ENCODE measurements at places on chromosomes 13 and 19.

DNA sequence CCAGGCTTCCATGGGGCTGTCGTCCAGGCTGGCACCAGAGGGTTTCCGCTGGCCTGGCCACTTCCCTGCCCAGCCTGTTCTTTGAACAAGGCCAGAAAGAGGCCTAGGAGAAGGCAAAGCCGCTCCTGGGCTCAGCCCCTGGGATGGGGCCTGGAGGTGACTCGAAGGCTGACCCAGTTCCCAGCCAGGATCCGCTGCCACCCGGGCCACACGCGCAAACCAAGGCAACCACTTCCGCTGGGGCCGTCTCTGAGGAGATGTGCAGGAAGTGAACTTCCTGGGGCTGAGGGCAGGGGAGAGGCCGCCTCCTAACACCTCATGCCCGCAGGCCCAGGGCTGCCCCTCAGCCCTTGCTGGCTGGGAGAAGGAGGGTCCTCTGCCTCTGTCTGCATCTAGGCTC is 15.2 kb downstream of the PLEKHF1 start:
- DNase-seq = peak; percentile 87

GRCh38 chr19:50203281-50204080 is at the start of gene MYH14:
Gene MYH14, plus strand, starts transcription at chr19:50203622. Its CDS starts 6,744 bp downstream, at chr19:50210366.
- DNase-seq = no peak

GRCh38 chr19:53782698-53783097 is 41.4 kb downstream of the NLRP12 start:
- no peak for DNase-seq

DNA sequence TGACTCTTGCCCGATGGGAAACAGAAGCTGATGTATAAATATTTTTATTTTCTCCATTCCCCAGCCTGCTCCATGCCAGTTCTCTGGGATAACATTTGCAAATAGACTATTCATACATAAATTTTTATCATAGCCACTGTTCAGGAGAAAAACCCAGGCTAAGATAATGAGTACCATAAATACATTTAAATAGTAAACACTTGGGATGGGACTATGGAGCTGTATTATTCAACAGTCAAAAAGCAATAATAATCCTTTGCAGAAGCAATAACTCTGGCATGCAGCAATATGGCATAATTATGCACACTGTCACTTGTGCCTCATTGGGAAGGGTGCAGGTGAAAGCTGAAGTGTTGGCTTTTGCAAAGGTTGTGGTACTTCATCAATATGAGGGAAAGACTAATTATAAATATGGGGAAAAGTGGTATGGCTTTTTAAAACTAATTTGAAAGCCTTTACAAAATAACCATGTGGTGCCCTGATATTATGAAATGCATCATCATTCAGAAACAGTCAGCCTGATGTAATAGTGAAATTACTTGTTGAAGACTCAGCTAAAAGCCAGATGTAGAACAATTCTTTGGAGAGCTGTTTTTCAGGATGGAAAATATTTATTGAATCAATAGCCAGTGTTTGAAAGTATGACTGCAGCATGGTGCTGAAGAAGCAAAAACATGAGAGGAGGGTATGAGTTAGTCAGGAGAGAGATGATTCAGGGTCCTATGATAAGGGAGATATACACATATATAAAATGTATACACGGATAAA is 2476.7 kb downstream of the PCDH9 start:
- DNase-seq = no peak

DNA sequence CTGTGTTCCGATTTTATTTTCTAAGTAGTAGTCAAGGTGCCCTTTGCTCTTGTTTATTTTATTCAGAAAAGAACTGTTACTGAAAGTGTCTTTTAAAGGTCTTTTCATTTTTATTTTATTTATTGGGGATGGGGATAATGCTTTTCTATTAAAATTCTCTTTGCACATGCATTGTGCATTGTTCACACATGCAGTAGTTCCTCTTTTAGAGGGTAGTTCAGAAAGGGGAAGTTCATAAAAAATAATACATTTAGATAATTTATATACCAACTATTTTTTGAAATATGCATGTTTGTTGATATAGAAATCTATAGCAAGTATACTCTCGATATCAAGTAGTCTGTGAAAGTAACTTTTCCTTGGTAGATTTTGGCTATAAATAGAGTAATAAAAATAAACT is 3.5 kb downstream of the GPC5 start:
- DNase-seq = peak; percentile 51

- DNase-seq = no peak
These were observed 941 bp upstream of the UHRF1 start for GRCh38 chr19:4908360-4908759.

GRCh38 chr13:93621051-93621450 is 394.4 kb downstream of the GPC6 start:
- no peak for DNase-seq

GRCh38 chr13:53121131-53121773 is 92.6 kb downstream of the OLFM4 start:
- no peak for DNase-seq

GRCh38 chr19:15487038-15487437 is 7.7 kb upstream of the PGLYRP2 start:
- no peak for DNase-seq

DNA sequence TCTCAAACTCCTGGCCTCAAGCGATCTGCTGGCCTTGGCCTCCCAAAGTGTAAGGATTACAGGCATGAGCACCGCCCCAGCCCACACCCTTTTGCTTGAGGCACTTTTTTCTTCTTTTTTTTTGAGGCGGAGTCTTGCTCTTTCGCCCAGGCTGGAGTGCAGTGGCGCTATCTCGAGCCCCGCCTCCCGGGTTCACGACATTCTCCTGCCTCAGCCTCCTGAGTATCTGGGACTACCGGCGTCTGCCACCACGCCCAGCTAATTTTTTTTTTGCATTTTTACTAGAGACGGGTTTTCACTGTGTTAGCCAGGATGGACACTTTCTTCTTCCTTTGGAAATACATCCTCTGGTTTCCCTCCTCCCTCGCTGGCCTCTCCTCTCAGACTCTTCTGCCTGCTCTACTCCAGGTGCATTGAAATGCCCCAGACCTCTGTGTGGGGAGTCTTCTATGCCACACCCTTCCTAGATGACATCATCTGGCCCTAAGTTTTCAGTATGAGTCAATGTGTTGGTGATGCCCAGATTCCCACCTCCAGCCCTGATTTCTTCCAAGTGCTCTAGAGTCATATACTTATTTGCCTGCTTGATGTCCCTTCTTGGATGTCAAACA is 20.7 kb upstream of the TPT1 start:
- DNase-seq = no peak

DNA sequence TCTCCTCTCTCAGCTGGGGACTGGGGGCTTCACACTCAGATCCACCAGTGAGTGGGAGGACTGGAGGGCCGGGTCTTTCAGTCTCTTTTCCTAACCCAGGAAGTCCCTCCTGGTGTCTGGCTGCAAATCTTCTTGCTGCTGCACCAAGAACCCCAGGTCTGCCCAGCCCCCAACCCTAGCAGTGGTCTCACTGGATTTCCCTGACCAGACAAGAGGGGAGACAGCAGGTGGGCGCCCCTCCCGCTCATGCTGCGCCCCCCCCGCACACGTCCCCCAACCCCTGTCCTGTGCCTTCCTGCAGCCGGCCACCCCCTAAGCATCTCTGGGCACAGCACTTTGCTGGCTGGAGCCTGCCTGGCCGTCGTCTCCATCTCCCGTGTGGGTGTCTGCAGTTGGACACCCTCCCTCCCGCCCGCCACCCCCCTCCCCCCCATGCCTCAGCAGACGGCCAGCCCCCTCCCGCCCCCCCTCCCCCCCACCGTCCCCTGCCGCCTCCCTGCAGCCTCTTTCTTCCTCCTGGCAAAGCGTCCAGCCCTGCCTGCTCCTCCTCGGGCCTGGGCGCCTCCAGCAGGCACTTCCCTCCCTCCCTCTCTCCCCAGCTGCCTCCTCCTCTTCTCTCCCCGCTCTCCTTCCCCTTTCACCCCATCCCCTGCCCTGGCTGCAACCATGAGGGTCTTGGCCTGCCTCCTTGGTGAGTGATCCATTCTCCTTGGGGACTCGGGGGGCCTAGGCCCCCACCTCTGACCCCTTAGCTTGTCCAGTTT is at the start of gene SSC5D:
SSC5D (plus strand) TSS at position 513 of the 764 bp plus-strand sequence; CDS start at position 667, 154 bp downstream.
- DNase-seq = peak; percentile 14

DNA sequence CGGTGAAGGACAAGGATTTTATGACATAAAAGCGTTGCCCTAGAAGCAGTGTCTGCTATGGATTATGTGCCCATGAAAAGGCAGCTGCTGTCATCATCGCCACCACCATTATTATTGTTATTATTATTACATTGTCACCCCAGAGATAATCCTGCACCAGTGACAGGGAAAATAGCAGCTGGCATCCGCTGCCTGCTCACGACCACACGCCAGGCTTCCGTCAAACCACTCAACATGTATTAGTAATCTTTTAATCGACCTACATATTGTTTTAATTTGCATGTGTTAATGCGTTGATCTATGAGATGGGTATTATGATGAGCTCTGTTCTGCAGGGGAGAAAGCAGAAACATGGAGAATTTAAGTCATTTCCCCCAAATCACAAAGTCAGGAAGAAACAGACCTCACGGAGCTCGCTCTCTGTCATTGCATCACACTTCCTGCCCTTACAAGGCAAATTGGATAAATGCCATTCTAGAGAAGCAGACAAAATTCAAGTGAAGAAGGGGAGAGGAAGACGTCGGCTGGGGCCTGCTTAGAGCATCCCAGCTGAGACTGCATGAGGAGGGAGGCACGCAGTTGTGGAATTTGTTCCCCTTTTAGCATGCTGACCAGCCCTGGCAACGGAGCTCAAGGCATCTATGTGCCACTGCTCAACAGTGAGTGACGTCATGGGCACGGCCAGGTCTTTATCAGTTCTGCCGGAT is at the start of gene FFAR3:
FFAR3 (plus strand) TSS at position 594 of the 707 bp plus-strand sequence. CDS start 431 bp downstream, outside the sequence.
- DNase-seq = peak; percentile 92

- no peak for DNase-seq
These were observed 48.2 kb upstream of the GPR183 start for GRCh38 chr13:99355267-99356011.

DNA sequence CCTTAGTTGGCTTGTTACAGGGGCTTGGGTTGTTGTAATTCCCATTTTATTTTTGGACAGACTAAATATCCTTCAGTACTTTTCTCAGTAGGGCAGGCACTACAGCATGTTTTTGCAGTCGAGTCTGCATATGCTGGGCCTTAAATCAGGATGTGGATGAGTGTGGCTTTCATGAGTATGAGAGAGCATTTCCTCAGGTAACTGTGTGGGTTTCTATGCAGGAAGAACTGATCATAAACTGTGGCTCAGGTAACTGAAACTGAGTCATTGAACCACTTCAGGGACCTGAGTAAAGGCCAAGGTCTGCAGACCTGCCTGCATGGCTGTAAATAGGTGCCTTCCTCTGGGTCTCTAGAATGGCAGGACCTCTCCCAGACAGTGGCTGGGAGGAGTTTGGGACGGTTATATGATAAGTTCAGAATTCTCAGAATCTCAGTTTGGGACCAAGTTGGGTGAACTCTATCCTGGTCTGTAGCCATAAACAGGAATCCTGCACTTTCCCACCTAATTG is 112.1 kb downstream of the ZNF737 start:
- DNase-seq = no peak

DNA sequence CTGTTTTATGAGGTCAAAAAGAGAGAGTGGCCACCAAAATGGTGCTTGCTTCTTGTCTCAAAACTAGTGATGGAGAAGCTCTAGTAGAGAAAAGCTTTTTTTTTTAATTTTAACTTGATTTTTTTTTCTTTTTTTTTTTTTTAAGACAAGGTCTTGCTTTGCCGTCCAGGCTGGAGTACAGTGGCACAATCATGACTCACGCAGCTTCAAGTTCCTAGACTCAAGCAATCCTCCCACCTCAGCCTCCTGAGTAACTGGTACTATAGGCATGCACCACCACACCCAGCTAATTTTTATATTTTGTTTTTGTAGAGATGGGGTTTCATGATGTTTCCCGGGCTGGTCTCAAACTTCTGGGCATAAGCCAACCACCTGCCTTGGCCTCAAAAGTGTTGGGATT is 279.0 kb downstream of the TBC1D4 start:
- DNase-seq = no peak

GRCh38 chr19:58229255-58229639 is 533 bp downstream of the ZNF544 start:
- no peak for DNase-seq

GRCh38 chr19:35860436-35860817 is 3.7 kb downstream of the KIRREL2 start:
- DNase-seq = no peak

DNA sequence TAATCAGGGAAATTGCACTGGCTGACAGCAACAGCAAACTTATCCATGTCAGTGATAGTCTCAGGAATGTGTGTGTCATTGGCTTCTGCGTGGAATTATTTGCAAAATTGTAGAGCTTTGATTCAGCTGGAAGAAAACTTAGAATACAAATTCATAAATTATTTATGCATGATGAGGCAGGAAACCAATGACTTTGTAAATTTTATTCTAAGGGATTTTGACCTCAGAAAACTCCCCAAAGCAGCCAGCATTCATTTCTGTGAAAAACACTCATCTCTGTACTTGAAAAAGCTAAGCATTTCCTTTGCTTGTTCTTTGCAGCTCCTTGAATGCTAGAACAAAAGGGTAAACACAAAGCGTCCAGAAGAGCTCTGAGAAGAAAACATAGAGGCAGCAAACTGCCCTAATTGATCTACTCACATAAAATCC is 162.4 kb downstream of the DCT start:
- no peak for DNase-seq

DNA sequence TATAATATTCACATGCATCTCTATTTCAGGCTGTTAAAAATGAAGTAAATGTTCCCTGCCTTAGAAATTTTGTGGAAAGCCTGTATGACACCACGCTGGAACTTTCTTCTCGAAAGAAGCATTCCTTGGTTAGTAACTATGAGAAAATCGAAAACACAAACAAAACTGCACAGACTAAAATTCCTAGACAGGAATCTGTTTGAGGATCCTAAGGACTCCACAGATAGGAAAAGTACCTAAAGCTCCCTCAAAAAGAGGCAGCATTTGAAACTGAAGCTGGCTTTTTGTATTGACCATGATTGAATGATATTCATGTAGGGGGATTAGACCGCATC is 103.4 kb downstream of the FRY start:
- no peak for DNase-seq

GRCh38 chr19:45919678-45920077 is 5.1 kb upstream of the NANOS2 start:
- DNase-seq = peak; percentile 26

GRCh38 chr19:43315851-43316250 is 37.6 kb upstream of the CD177 start:
- no peak for DNase-seq

- DNase-seq = no peak
These were observed 6.8 kb upstream of the KANK2 start for GRCh38 chr19:11204076-11204602.

- no peak for DNase-seq
These were observed 66.7 kb downstream of the SIPA1L3 start for GRCh38 chr19:37973666-37974065.

DNA sequence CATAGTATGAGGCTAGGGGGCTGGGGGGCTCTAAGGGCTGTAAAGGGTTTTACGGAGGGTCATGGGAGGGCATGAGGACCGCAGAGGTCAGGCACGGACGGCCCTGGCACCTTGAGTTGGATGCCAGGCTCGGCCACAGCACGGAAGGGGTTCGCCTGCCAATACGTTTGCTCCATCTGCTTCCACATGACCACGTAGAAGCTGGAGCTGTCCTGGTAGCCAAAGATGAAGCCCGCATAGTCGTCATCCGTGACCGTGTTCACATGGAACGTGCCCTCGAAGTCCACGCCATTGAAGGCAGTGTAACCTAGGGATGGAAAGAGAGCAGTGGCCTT is 6.4 kb downstream of the COMP start:
- DNase-seq = no peak
